ENCODE measurements at places on chromosomes 16 and 17. TPM values are rescaled to one million over a fixed set of nuclear protein-coding genes. Genes with fewer than 3 reads are reported as not detected.

DNA sequence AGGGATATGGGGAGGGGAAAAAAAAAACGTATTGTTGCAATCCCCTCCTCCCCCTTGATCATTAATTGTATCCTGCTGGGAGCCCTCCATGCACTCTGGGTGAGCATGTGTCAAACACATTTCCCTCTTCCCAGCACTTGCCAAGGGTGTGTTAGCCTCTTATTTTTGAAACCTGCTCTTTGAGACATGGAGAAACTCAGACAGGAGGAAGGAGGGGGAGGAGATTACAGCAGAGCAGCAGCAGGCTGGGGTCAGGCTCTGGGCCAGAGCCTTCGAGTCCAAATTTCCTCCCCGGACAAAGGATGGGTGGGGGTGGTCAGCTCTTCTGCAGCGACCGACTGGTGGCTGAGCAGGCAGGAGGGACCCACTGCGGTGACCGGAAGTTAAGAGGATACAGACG, 64.7 kb downstream of the SOX9 start:
- no peak overlapping the region for H3K27ac ChIP-seq
- no peaks in the 10 kb centered on the region for H3K4me1 ChIP-seq
- no peaks in the 10 kb centered on the region for H3K36me3 ChIP-seq
- H3K4me3 ChIP-seq = no peak overlapping the region
- H3K27me3 ChIP-seq = no peaks in the 10 kb centered on the region

DNA sequence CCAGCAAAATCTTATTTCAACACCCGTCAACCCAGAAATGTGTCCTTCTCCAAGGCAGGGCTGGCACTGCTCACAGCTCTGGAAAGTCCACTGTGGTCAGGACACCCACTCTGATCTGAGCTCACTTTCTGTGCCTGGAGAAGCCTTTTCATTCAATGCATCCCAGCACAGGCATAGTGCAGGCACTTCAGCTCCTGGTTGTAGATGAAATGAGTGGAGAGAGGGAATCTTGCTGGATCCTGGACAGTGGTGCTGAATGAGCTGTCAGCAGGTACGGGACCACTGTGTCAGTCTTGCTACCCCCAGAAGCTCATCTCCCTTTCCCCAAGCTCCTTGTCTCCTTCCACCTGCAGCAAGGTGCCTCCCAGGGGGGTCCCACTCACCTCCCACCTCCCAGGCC, 86.1 kb upstream of the SALL1 start:
- no peaks in the 10 kb centered on the region for H3K4me1 ChIP-seq
- H3K4me3 ChIP-seq = no peak overlapping the region
- H3K27ac ChIP-seq = no peak overlapping the region
- no peaks in the 10 kb centered on the region for H3K36me3 ChIP-seq
- no peaks in the 10 kb centered on the region for H3K27me3 ChIP-seq

DNA sequence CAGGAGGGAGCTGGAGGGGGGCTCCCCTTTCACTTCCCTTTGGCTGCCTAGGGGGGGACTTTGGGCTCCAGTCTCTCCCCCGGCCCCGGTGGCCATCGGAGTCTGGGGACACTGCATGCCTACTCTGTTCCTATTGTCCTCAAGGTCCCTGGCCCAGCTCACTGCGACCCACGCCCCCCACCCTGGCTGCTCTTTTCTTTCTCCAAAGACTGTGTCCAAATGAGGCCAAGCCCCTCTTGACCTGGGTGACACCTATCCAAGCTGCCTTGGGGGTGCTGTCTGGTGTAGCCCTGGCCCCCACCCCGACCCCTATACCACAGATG, 12.9 kb downstream of the UBALD1 start:
- no peak for DNase-seq
- no peak overlapping the region for H3K27ac ChIP-seq
- H3K4me1 ChIP-seq = peaks cover 14% of the 10 kb centered on the region
- H3K36me3 ChIP-seq = peaks cover 2% of the 10 kb centered on the region
- no peaks in the 10 kb centered on the region for H3K27me3 ChIP-seq

Gene CEMP1
- total RNA-seq = not detected

Gene KRTAP4-6
- total RNA-seq = not detected

Gene FAM83G
- 9.2 TPM for total RNA-seq

Data from esophagus muscularis mucosa (tissue), 4 donors.